ENCODE measurements at places on chromosomes 4 and X.

- DNase-seq = no peak
These were observed 8.2 kb downstream of the ATP11C start for GRCh38 chrX:139924696-139925095.

DNA sequence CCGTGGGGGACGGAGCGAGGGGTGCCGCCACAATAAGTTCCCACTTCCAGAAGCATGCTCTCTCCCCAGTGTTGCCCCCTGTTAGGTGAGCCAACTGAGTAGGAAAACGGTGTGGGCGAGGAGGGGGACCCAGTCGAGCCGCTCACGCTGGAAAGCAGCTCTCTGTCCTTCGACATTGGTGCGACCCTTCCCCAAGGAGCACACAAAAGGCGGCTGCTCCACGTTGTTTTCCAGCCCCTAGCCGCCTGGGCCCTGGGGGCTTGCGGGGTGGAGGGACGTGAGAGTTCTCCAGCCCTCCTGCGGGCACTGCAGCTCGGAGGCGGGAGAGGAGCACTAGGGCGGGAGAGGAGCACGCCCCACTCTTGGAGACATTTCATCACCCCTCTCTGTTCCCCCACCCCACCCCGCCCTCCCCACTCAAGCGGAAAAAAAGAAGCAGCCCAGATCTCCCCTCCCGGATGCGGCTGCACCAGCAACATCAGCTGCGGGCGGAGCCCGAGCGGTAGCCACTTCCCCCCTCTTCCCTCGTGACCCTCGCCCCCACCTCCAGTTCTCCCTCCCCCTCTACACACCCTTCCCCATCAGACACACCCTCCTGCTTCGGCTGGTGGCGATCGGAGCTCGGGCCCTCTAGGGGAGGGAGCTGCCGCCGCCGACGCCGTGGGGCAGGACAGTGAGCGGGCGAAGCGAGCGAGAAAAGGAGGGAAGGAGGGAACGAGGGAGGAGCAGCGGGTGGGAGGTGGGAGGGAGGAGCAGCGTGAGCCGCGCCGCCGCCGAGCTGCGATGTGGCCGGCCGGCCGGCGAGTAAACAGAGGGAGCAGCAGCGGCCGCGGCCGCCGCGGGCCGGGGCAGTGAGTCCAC, at the start of gene DOCK11:
Gene DOCK11 (plus strand): TSS at position 755 of the 861 bp plus-strand sequence. CDS start 157 bp downstream, outside the sequence.
- DNase-seq = peak; percentile 87

DNA sequence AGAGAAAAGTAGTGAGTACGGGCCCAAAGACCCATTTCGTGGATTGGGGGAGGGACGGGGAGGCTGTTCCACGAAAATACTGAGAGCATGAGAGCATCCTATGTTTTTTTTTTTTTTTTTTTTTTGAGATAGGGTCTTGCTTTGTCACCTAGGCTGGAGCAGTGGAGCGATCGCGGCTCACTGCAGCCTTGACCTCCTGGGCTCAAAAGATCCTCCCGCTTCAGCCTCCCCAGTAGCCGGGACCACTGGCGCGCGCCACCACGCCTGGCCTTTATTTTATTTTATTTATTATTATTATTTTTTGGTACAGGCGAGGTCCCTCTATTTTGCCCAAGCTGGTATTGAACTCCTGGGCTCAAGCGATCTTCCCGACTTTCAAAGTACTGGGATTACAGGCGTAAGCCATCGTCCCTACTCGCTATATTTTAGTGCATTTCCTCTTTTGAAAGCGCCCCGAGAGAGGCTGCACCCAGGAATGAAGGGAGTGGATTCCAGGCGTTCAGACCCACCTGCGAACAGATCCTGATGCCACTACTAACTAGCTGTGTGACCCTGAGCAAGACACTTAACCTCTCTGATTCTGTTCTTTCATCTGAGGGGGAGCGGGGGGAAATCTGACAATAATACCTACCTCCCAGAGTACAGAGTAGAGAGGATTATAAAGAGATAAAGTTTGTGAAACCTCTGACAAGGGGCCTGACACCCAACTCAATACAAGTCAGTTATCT, 5.4 kb upstream of the MSX1 start:
- DNase-seq = no peak

GRCh38 chr4:169236873-169237626, 33.7 kb downstream of the SH3RF1 start:
- DNase-seq = no peak

DNA sequence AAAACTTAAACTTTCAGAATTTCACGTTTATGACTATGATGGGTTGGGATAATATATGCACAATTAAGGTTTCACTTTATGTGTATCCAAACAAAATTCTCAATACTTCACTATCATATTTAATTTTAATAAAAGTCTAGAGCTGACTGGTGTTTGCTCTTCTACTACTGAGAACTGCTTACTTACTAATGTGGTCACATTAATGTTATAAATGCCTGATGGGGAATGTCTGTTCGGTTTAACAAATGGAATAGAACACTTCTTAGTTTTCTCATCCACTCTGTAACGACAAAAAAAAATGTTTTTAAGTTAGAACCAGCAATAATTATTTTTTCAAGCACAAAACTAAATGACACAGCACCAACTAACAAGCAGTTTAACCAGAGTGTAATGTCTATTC, 34.3 kb downstream of the CDKL2 start:
- no peak for DNase-seq

DNA sequence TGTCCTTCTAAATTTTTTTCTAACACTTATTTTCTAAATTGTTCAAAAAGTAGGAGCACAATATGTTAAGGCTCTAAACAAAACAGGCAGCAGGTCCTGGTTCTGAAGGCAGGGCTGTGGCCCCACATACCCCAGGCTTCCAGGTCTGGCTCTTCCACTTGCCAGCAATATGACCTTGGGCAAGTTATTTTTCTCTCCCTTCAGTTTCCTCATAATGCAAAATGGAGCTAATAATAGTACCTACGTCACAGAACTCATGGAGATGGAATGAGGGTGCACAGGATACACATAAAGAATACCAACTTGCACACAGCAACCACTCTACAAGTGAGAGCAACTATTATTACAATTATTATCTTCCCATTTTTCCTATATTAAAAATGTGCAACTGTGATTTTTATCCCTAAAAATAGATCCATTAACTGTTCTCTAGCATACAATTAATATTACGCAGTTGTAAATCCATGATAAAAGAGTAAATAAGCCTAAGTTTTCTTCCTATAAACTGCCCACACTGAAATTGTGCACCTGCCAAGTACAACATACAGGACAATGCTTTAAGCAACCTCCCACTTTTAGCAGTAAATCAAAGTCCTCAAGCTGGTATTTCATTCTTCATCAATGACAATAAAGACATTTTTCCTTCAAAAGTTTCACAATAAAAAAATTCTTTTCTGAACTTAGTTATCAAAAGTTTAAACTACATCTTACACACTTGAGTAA, 27.0 kb downstream of the OTUD4 start:
- no peak for DNase-seq

DNA sequence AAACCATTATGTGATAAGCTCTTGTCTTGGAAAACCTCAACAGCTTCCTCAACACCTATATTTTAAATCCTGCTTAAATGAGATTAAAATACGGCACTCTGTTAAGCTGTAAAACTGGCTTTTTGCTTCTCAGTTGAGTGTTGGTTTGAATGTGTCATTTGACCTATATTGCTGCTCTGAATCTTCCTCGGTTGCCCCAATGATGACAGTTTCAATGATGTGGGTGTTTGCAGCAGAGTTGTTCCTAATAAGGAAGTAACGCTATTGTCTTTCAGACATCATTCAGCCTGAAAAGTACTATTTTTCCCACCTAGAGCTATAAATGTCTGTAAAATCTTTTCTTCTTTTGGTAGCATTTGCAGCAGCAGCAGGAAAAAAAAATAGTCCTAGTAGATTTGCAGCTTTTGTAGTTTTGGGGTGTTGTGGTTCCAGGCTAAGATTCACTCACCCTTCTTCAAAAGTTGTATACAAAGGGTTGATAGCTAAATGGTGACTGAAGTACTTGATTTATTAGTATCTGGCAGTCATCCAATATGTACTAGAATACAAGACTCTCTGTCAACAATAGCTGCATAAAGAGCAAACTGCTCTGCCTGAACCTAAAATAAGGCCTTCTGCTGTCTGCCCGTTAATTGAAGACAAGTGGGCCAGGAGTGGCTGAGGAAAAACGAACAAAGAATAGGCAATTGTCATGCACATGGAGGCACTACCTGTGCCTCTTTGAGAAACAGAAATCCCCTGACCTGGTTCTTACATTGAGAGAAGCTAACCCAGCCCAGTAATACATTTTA, 333.1 kb downstream of the IL1RAPL1 start:
- no peak for DNase-seq

GRCh38 chr4:177547985-177548384, 105.7 kb upstream of the AGA start:
- no peak for DNase-seq

DNA sequence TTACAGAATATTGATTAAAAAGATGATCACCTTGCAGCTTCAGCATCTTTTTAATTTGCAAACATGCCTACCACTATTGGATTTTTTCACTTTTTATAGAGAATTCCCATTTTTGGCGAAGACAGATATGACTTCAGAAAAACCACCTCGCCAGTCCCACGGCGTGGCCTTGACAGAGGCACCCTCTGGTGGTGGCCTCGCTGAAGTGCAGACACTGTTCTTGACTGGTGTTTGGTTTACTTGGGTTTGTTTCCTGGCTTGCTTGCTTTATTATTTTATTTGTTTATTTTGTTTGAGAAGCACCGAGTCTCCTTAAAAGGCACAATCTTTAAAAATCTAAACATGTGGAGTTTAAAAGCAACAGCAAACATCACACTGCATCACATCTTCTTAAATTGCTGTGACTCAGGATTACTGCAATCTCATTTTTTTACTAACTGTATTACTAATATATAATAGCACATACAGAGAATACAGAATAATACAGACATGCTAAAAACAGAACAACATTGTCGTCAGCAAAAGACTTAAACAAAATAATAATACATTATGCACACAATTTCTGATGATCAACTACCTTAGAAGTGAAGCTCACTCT, 13.1 kb upstream of the AMTN start:
- peak; percentile 37 for DNase-seq

DNA sequence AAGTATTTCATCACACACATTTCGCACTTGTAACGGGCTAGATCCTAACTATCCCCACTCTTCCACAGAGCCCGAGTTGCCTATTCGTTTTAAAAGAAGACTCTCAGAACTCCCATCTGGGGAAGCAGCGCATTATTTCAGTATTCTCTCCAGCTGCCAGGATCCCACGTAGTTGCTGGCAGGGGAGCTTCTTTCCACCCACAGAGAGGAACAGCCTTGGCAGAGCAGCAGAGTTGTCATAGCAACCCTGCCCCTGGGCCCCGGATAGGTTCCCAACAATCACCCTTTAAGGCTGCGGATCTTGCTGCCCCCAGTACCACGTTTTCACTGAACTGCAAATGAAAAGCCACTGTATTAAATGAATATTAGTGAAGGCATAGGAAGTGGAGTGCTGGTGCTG, 106.7 kb downstream of the GPM6A start:
- DNase-seq = no peak

- DNase-seq = no peak
These were observed 184.4 kb downstream of the TENM3 start for GRCh38 chr4:182427554-182427953.

DNA sequence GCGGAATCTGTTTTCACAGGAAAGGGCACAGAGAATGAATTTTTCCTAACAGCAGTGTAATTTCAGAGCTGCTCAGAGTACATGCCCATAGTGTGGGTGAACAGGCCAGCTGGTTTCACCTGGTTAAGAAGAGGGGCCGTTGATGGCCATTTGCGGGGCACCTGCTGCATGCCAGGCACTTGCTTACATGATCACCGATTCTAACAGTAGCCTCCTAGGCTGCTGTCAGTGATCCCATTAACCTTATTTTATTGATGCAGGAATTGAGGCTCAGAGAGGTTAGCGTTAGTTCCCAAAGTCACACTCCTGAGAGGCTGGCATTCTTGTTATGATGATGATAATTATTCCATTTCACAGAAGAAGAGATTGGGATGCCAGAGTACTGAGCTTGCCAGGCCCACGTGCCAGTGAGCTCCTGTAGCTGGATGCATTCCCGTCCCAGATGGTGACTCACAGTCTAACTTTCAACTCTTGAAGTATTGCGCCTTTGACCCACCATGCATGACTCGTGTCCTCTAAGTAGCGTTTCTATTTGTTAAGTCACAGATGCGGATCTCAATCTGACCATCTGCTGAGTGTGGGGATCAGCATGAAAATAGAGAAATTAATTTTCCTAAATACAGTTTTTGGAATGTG, 76.5 kb downstream of the PSAPL1 start:
- DNase-seq = no peak

DNA sequence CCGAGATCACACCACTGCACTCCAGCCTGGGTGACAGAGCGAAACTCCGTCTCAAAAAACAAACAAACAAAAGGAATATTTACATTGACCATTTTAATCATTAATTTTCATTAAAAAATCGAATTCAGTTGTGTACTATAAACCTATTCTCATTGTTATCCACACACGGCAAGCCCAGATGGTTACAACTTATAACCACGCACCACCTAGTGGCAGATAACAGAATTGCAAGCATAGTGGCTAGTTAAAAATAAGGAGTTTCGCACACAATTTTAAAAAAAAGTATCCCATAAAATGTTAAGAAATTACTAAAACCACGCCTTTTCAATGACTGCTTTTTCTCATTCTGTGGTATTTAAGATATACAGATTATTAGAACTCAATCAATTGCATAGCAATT, 25.4 kb downstream of the MBNL3 start:
- peak; percentile 9 for DNase-seq

DNA sequence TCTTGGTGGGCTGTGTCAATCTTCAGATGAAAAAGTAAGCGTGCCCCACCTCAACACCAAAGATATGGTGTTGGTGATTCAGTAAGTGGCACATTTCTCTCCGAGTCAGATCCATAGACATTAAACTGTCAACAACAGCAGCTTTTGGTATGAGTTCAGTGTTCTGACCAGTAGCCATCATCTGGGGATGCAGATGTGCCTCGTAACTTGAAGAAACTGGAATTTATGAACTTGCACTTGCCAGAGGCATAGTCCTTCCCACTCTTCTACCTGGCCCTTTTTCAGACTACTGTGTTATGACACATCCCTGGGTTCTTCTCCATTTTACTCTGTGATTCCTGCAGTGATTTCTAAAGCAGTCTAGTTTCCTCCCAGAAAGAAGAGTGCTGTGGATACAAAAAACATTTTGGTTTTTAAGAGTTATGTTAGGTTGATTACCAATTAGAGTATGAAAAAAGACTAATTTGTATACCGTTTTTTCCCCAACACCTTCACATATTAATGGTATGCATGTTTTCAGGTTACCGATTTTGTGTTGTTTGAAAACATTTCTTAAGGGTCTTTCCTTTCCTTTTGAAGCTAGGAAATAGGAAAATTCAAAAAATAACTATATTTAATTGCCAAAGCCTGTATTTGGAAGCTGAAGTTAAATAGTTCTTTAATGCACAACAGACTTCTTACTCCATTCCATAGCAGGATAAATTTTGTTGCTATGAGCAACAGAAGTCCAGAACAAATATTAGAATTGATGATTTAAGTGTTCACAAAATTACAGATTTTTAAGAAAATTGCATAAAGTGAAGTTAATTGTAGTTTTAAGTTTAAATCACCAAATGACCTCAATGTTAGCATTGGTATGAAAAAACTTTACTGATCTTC, 39.3 kb downstream of the NUDT6 start:
- DNase-seq = no peak

Measured in CD4-positive, alpha-beta T cell treated with Interleukin-21 for 1 hour (primary cell).